Left renal cortex interstitium (tissue), 4 donors: ENCODE measurements at places on chromosomes 4 and X.

DNA sequence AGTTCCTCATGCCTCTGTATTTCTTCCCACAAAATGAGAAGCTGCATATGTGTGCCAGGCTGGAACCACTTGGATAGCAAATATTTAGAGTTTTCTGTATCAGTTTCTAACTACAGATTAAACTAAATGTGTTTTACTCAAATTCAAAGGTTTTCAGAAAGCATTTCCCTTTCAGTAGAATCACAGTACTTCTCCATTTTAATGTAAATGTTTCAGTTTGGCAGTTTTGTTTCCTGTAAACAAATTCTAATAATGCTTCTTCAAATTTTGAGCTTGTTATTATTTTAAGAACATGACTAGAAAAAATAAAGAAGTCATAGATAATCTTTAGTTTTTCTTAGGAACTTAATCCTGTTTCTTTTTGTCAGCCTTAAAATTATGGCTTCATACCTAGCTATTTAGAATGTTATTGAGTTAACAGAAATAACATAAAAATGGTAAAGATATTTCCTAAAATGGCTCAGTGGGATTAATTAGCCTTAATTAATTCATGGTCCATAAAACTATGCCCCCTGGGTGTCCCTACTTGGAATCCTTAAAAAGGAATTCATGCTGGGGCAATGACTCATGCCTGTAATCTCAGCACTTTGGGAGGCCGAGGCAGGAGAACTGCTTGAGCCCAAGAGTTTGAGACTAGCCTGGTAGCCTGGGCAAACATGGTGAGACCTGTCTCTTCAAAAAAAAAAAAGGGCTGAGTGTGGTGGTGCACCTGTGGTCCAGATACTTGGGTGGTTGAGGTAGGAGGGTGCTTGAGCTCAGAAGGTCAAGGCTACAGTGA, 83.8 kb upstream of the GPR34 start:
- DNase-seq = no peak

DNA sequence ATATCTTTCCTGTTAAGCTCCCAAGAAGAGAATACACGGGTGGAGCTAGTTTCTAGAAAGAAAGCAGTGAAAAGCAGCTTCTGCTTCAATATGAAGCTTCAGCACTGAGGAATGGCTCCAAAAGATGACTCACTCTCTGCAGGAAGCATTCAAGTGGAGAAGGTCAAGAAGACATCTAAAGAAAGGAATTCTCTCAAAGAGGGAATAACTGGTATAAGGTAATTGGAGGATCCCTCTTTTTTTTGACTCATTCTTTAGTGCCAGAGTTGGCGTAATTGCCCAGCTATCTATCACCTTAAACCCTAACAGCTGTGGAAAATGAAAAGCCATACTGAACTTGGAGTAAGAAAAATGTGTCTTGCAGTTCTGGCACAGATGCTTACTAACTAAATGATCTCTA, 3.5 kb downstream of the EDA2R start:
- DNase-seq = no peak

- no peak for DNase-seq
Observed at GRCh38 chr4:110085131-110085530, 113.3 kb downstream of the ELOVL6 start.

GRCh38 chr4:150314031-150314430, 235.8 kb downstream of the DCLK2 start:
- no peak for DNase-seq

- DNase-seq = no peak
Observed at GRCh38 chr4:165343353-165344191, 16.1 kb downstream of the MSMO1 start.

DNA sequence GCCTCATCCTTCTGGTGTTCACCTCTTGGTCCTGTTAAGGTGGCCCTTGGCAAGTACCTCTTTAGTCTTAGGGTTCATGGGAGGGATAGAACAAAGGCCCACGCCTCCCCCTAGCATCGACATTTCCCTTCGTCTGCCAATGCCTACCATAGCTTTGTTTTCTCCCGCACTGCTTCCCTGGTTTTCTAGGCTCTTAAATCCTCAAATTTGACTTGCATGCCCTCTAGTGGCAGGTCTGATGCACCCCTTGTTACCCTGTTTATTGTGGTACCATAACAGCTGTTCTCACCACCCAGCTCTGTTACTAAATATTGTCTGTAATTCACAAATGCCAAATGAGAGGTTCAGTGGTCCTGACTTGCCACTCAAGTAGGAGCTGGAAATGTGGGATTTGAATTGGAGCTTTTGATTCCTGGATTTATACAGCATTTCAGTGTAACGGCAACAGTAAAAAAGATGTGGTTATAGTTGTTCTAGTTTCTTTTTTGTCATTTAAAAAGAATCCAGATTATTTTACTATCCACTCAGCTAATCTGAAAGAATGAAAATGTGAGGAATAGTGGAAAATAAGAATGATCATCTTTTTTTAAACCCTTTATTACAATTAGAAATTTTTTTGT, 100.1 kb downstream of the REPS2 start:
- DNase-seq = no peak

DNA sequence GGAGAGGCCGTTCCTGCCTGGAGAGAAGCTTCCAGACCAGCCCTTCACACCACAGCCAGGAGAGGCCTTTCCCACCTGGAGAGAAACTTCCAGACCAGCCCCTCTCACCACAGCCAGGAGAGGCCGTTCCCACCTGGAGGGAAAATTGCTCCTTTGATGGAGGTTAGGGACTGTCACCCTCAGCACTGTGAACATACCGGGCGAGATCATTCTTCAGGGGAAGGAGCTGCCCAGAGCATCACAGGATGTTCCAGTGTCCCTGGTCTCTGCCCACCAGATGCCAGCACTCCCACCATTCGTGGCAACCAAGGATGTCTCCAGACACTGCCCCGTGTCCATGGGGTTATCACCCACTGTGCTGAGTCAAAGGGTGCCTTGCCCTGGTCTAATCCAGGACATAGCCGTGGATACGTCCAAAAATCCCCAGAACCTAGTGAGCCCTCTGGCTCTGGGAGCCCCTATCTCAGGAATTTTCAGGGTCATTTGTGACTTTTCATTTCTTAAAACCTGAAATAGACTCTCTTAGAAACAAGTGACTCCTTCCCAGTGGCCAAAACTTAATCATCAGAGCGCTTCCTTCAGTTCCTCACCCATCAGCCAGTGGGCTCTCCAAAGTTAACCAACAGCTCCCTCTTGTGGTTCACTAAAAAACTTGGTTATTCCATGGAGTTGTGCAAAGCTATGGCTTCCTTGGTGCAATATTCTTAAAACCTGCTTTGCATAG, 80.2 kb downstream of the CRMP1 start:
- DNase-seq = peak; percentile 68

DNA sequence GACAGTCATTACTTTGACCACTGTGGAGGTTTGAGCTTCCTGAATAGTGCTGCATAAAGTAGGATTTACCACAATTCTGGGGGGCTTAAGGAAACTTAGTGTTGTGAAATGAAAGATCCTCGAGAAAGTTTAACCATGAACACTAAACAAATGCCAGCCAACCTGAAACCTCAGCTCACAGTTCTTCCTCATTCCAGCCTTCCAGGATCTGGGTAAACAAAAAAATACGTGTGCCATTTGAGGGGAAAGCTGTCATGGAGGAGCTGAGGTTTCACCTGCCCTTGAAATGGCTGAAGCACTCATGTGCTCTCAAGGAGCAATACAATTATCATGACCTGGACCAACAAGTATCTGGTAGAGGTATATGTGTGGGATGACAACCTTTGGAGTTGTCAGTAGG, 142.7 kb downstream of the NPNT start:
- no peak for DNase-seq

- DNase-seq = no peak
Observed at GRCh38 chr4:123244137-123244536, 152.5 kb upstream of the SPRY1 start.

- no peak for DNase-seq
Observed at GRCh38 chrX:68534691-68535090, 35.8 kb downstream of the YIPF6 start.

- DNase-seq = no peak
Observed at GRCh38 chr4:90842960-90843359, 715.8 kb downstream of the CCSER1 start.

- no peak for DNase-seq
Observed at GRCh38 chrX:137025930-137026329, 7.9 kb downstream of the GPR101 start.

DNA sequence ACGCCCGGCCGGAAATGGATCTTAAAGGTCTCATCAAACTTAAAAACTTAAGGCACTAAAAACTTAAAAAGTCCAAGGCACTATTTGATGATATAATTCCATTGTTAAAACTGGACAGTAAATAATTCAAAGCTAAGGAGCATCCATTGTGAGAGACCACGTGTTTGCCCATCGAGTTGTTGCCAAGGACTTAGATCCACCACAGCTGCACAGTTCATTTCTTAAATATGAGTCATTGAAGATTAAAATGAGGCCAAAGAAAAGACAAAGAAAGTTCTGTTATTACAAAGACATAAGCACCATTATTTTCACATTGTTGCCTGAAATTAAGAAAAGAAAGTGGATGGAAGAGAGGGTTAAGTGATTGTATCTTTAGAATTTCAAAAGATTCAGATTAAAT, 411.5 kb upstream of the FTHL17 start:
- no peak for DNase-seq

- no peak for DNase-seq
Observed at GRCh38 chr4:20065952-20066351, 185.8 kb upstream of the SLIT2 start.

- no peak for DNase-seq
Observed at GRCh38 chr4:8164194-8164565, 5.6 kb upstream of the ABLIM2 start.

GRCh38 chrX:133374874-133375387, 40.4 kb downstream of the GPC4 start:
- no peak for DNase-seq

DNA sequence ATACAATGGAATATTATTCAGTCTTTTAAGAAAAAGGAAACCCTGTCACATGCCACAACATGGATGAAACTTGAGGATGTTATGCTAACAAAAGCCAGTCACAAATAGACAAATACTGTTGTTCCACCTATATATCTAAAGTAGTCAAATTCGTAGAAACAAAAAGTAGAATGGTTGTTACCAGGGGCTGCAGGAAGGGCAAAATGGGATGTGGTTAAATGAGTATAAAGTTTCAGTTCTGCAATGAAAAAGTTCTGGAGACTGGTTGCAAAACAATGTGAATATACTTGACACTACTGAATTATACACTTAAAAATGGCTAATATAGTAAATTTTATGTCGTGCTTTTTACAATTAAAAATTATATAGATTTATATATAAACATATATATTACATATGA, 12.2 kb downstream of the SPOCK3 start:
- DNase-seq = no peak
